ENCODE measurements at places on chromosomes 3 and 15. TPM values are rescaled to one million over a fixed set of nuclear protein-coding genes. Genes with fewer than 3 reads are reported as not detected.

GOLGA8J gene
- total RNA-seq, result not detected

EAF2 gene
- 3.7 TPM for total RNA-seq

CDC25A gene
- total RNA-seq, result 12.0 TPM

SEMA6D gene
- 37.7 TPM for total RNA-seq

DUOXA1 gene
- total RNA-seq, result 23.2 TPM

RAD51 gene
- total RNA-seq, result 4.7 TPM

ST3GAL6 gene
- total RNA-seq, result 8.8 TPM

SCG5 gene
- total RNA-seq, result not detected

C3orf85 gene
- not detected for total RNA-seq

CFAP100 gene
- total RNA-seq, result not detected

GABRG3 gene
- not detected for total RNA-seq

CALML4 gene
- 3.9 TPM for total RNA-seq

SLC26A6 gene
- 52.7 TPM for total RNA-seq

HRG gene
- not detected for total RNA-seq

SYNM gene
- total RNA-seq, result 0.39 TPM

SATB1 gene
- total RNA-seq, result 0.98 TPM

CNTN6 gene
- total RNA-seq, result not detected

AQP9 gene
- total RNA-seq, result 142 TPM

TEX264 gene
- total RNA-seq, result 29.8 TPM

GRK7 gene
- total RNA-seq, result 0.11 TPM

ISLR2 gene
- total RNA-seq, result not detected

ZPLD1 gene
- not detected for total RNA-seq

ICE2 gene
- total RNA-seq, result 31.8 TPM

RARRES1 gene
- total RNA-seq, result 0.54 TPM

CEMIP gene
- total RNA-seq, result 29.6 TPM

PP2D1 gene
- not detected for total RNA-seq

ACVR2B gene
- total RNA-seq, result 7.0 TPM

ALDH1A2 gene
- total RNA-seq, result 4.3 TPM

STOML1 gene
- 8.6 TPM for total RNA-seq

ADAMTS17 gene
- total RNA-seq, result not detected

GPR149 gene
- not detected for total RNA-seq
